Upper lobe of right lung (tissue), 1 donor: ENCODE measurements at places on chromosomes 12 and 14.

DNA sequence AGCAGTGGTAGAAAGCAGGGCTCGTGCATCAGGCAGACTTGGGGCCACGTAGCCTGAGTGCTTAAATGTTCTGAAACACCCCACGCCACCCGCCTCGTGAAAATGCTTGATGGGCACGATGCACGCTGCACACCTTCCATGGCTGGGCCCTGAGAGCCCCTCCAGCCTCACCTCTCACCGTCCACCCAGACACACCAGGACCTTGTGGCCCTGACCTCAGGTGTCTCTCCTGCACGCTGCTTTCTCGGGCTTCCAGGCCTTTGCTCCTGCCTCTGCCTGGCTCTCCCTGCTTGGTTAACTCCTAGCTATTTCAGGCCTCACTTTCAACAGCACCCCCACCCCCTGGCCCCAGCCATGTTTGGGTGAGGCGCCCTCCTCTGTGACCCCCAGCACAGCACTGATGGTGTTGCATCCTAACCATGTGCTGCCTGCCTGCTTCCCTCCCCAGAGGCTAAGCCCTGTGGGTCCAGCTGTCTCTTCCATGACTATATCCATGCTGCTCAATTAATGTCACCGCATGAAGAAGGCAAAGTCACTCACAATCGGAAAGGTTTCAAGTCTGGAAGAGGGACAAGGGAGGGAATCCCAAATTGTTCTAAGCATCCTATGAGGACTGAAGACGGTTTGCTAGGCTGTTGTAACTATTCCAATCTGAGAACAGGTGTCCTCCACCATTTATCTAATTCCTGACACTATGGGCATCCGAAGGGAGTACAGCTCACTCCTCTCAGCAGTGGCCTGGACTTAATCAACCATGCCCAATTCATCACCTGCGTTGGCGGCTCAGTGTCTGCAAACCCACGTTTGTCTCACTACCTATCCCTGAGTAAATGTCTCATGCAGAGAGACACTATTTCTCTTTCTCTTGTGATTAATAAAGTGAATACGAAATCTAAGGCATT, 82.2 kb downstream of the CCDC88C start:
- DNase-seq, result no peak

- no peak for DNase-seq
These were observed 2.9 kb upstream of the PPFIBP1 start for GRCh38 chr12:27521066-27521465.

DNA sequence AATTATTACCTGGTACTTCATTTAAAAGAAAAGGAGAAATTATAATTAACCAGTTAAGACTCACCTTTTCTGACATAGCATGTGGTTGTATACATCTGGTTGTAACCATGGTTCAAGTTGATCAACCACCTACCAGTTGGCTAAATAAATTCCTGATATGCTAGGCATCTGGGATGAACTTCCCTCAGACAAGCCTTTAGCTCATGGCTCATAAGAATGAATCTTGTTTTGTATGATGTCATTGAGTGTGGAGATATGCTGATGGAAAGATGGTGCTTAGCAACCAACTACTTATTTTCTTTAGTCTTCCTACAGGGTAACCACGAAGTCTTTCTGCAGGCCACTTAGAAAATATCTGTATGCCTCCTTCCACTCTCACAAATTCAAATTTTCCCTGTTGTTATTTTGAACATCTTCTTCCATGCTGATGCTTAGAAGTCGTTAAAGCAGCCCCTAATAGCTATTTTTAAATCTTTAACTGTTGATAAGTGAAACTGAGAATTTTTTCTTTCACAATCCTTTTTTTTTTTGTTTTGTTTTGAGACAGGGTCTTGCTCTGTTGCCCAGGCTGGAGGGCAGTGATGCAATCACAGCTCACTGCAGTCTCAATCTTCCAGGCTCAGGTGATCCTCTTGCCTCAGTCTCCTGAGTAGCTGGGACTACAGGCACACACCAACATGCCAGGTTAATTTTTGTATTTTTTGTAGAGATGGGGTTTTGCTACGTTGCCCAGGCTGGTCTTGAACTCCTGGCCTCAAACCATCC, 51.9 kb upstream of the PTHLH start:
- no peak for DNase-seq

DNA sequence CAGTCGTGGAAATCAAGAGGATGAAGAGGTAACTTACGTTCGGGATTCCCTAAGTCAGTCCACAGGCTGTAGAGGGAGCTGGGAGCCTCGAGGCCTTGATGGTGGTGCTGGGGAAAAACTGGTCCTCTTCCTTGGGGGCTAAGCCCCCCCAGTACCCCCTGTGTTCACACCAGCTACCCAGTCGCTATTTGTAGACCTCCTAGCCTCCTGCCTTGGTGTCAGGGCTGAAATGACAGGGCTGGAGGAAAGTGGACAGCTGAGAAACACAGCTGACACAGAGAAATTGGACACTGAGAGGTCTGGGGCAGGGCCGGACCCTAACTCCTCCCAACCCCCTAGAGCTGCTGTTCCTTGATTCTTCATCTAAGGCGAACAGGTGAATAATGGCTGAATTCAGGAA, at the start of gene STAC3:
Gene STAC3 (minus strand): TSS at position 232 of the 400 bp plus-strand sequence. CDS start 1,551 bp downstream, outside the sequence.
- no peak for DNase-seq

DNA sequence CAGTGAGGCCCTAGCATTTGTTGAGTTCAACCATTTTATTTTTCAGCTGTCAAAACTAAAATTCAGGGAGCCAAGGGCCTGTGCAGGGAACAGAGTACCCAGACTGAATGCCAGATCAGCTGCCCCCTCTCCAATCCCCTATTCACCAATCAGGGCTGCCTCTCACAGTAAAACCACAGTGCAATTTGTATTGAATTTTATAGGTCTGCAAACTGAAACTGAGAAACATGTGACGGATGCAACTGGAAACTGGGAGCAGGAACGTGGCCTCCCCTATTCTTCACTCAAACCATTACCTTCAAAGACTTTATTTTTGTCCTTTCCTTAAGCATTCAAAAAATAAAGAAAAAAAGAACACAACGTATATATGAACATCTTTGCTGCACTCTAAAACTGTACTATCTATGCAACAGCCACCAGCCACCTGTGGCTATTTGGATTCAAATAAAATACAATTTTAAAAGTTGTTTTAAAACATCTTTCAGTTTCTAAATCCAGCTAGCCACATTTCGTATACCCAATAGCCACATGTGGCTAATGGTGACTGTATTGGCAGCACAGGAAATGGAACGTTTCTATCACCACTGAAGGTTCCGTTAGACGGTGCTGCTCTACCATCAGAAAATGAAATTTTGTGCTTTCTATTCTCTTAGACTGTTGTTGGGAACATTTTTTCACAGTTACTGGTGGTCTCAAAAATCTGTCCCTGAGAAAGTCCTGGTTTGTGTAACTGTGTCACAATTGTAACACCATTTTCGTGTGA, 371.3 kb upstream of the FAR2 start:
- DNase-seq, result no peak

- no peak for DNase-seq
These were observed 109.1 kb downstream of the C12orf50 start for GRCh38 chr12:87920139-87920538.
